ENCODE measurements at places on chromosomes 5 and 9.

GRCh38 chr5:99032234-99033013, 103.6 kb upstream of the CHD1 start:
- DNase-seq: no peak

DNA sequence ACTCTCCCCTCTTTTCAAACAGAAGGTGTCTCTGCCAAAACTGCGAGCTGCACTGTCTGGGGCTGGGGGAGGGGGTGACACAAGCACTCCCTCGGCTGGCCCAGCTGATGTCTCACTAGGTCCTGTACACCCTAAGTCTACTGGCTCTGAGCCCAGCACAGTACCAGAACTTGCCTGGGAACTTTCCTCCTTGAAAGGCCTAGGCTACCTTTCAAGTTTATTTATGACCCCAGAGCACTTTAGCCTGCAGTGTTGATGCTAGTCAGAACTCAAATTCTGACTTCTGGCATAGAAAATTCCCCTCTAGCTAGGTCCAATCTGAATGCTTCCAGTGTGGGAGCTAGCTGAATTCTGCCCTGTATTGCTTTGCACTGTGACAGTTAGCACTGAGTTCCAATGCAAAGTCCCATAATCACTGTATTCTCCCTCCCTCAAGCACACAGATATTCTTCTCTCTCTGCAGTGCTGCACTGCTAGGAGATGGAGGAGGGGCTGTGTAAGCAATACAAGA, 10.5 kb downstream of the LURAP1L start:
- DNase-seq: no peak

- DNase-seq: no peak
Observed at GRCh38 chr9:137829260-137829996, 48.2 kb upstream of the CACNA1B start.

- no peak for DNase-seq
Observed at GRCh38 chr5:103410172-103410571, 151.6 kb downstream of the MACIR start.

DNA sequence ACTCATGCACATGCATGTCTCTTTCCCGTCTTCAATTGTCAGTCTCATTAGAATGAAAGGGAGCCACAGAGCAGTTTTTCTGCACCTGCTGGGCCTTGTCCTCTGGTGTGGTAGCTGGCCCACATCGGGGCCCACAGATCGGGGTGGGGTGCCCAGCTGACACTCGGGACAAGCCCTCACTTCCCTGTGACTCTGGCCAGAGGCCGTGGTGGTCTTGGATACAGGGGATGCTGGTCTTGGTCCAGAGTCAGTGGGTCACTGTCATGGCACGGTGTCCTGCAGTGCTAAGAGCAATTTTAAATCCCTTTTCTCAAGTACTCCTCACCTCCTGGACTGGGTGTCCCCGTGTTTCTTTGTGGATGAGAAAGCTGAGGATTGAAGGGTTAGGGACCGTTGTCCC, 193.2 kb downstream of the CACNA1B start:
- DNase-seq: no peak

GRCh38 chr5:120093178-120093577, 370.9 kb upstream of the PRR16 start:
- DNase-seq: no peak

DNA sequence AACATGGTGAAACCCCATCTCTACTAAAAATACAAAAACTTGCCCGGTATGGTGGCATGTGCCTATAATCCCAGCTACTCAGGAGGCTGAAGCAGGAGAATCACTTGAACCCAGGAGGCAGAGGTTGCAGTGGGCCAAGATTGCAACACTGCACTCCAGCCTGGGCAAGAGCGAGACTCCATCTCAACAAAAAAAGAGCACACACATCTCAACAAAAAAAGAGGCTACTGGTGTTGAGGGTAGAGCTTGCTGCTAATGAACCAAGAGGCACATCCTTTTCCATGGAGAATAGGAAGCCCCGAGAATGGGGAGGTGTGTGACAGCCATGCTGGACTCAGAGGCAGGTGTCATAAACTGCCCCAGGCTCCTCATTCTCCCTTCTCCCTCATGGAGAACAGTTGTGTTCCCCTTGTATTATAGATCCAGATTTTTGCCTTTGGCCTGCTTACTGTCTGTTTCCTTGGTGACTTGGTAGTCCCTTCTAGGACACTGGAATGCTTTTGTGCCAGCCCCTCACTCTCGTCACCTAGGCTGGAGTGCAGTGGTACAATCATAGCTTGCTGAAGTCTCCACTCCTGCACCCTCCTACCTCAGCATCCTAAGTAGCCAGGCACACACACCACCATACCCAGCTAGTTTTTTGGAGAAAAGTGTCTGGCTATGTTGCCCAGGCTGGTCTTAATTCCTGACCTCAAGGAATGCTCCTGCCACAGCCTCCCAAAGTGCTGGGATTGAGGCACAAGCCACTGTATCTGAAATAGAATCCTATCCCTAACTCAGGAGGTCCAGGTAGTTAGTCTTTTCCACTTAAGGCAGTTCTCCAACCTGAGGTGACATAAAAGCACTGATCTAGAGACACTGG, 5.1 kb downstream of the RPL12 start:
- DNase-seq: no peak

GRCh38 chr5:11650936-11651335, 253.3 kb downstream of the CTNND2 start:
- DNase-seq: no peak

GRCh38 chr9:19568946-19569345, 160.1 kb downstream of the ACER2 start:
- DNase-seq: no peak

- DNase-seq: peak; percentile 16
Observed at GRCh38 chr9:129270205-129270604, 92.1 kb upstream of the IER5L start.

DNA sequence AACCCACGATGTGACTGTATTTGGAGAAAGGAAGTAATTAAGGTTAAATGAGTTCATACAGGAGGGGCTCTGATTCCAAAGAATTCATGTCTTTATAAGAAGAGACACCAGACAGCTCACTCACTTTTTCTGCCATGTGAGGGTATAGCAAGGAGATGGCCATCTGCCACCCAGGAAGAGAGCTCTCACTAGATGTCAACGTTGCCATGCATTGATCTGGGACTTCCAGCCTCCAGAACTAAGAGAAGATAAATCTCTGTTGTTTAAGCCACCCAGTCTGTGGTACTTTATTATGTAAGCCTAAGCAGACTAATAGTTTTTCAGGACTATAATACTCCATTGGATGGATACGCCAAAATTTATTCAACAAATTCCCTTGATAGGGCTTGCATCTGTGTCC, 89.8 kb upstream of the RAD23B start:
- no peak for DNase-seq

DNA sequence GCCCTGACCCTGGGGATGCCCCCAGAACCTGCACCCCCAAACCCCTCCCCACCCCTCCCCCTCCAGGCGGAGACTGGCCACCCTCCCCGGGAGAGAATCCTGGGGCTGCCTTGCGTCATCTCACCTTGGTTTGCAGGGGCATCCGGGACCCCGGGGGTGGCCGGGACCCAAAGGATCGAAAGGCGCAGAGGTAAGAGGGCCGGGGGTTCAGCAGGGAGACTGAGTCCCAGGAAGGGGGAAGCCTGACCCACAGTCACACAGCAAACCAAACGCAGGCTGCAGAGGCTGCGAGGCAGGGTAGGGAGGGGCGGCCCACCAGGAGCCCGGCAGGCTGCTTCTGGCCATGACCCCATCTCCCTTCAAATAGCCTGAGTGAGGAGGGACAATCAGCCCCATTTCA, 33.8 kb upstream of the ORM1 start:
- no peak for DNase-seq

GRCh38 chr9:120724757-120725400, 10.6 kb upstream of the MEGF9 start:
- DNase-seq: no peak

- no peak for DNase-seq
Observed at GRCh38 chr9:4973246-4973645, 11.8 kb upstream of the JAK2 start.

GRCh38 chr5:651296-652022, 39.3 kb downstream of the CEP72 start:
- no peak for DNase-seq

- DNase-seq: no peak
Observed at GRCh38 chr9:113395000-113395861, 5.9 kb downstream of the ALAD start.

GRCh38 chr5:31537851-31538250, 5.8 kb downstream of the C5orf22 start:
- DNase-seq: no peak

DNA sequence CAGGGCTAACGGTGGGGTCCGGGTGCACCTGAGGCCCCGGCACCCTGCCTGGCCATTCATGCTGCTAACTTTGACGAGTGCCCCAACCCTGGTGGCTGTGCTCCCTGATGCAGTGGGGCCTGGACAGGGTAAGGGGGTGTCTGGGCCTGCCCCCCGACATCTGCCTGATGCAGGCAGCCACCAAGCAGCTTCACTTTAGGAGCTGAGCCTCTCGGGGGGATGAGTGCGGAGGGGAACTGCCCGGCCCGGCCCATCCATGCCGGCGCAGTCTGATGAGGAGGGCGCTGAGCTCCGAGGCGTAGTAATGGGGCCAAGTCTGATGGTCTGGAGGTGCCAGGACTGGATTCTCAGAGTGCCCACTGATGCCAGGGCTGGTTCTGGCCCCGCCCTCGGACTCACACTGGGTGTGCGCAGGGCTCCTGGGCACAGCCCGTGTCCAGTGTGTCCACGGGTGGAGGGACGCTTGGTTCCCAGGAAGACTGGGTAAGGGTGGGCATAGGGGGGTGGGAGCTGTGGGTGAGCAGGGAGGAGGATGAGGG, 16.5 kb downstream of the DNLZ start:
- no peak for DNase-seq

DNA sequence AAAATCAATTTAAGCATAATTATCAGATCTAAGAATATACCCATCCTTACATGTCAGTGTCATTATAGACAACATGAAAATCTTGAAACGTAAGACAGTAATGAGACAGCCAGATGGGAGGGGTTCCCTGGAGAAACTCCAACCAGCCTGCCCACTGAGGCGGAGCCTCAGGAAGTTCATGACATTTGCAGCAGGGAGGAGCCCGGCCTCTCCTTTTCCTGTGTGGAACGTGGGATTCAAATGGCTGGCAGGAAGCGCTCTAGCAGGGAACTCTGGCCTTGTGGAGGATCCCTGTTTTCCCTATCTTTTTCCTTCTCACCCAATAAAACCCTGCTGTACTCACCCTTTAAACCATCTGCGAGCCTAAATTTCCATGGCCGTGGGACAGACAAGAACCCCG, 176.6 kb upstream of the KCNN2 start:
- DNase-seq: no peak

DNA sequence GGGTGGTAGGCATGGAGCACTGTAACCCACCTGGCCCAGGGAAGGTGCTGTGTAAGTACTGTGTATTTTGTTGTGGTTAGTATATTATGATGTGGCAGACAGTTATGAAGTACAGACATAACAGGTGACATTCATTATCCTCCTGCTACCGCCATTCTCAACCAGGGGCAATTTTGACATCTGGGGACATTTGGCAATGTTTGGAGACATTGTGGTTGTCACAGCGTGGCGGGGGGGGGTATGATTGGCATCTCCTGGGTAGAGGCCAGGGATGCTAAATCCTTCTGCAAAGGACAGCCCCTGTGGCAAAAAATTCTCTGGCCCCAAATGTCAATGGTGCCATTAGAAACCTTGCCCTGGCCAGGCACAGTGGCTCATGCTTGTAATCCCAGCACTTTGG, 9.8 kb upstream of the RPL26L1 start:
- no peak for DNase-seq

DNA sequence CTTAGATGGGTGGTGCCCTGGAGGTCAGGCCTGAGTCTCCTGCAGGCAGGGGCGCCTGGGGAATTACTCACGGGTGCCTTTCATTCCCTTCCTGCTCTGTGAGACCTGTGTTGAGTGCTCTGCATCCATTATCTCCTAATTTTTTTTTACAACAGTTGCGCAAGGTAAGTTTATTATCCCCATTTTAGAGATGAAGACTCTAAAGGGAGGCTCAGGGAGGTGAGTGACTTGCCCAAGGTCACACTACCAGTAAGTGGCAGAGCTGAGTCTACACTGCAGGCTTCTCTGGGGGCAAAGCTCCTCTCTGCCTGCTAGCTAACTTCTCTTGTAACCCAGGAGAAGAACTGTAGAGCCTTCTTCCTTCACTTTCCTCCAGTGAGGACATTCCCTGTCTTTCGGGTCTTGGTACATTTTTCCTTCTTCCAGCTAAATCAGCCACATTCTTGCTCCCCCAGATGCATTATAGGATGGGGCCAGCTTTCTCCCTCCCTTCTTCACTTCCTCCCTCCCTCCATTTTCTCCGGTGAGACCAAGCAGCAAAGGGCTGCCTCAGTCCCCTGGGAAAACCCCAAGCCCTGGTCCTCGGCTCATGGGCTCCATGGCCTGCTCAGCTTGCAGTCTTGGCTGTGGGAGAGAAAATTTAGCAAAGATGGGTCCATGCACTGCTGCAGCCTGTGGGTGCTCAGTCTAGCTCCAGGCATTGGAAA, 1.8 kb downstream of the PRR7 start:
- no peak for DNase-seq

DNA sequence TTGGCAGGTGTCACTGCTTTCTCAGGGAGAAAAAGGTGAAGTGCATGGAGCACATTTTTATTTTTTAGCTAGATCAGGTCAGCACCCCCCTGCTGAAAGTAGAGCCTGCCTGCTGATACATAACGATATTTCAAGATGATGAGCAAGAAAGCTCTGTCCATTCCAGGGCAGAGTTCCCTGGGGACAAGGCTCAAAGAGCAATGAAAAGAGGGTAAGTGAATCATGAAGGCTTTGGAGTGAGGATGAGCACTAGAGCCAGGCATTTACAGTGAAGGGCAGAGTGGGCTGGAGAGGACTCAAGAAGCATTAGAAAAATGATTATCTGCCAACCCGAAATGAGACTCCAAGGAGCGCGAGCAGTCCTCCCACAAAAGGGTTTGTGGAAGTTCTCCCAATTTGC, 345.7 kb downstream of the TLE4 start:
- no peak for DNase-seq

GRCh38 chr5:228886-229285, 10.8 kb downstream of the SDHA start:
- DNase-seq: no peak

- DNase-seq: peak; percentile 21
Observed at GRCh38 chr5:79025054-79025472, 40.0 kb upstream of the ARSB start.

GRCh38 chr9:33184963-33185362, 17.8 kb upstream of the B4GALT1 start:
- DNase-seq: no peak

GRCh38 chr9:127407492-127407843, 10.5 kb downstream of the SLC2A8 start:
- DNase-seq: no peak

DNA sequence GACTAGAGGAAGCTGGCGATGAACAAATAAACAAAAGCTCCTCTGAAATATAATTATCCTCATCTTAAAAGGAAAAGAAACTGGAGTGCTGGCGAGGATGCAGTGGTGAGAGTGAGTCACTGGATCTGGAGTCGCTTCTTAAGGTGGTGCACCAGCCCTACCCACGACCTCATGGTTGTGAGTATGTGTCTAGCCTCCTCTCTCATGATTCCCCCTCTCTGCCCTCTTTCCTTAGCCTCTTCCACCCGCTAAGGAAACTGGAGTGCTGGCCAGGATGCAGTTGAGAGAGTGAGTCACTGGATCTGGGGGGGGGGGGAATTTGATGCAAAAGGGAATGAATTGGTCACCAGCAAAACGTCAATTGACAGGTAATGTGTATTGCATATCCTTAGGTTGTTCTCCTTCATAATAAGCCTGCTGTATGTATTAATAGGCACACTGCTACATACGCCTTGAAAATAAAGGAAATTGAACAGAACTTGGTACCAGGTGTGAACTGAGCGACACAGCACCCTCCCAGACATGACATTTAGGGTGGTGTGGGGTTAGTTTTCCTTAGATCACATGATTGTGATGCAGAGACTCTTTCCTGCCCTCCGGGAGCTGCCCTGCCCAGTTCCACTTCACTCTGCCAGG, 36.3 kb upstream of the EBF1 start:
- no peak for DNase-seq
